Mesothelial cell of epicardium (in vitro differentiated cells): ENCODE measurements at places on chromosomes 1 and 21. TPM values are rescaled to one million over a fixed set of nuclear protein-coding genes. Genes with fewer than 3 reads are reported as not detected.

DNA sequence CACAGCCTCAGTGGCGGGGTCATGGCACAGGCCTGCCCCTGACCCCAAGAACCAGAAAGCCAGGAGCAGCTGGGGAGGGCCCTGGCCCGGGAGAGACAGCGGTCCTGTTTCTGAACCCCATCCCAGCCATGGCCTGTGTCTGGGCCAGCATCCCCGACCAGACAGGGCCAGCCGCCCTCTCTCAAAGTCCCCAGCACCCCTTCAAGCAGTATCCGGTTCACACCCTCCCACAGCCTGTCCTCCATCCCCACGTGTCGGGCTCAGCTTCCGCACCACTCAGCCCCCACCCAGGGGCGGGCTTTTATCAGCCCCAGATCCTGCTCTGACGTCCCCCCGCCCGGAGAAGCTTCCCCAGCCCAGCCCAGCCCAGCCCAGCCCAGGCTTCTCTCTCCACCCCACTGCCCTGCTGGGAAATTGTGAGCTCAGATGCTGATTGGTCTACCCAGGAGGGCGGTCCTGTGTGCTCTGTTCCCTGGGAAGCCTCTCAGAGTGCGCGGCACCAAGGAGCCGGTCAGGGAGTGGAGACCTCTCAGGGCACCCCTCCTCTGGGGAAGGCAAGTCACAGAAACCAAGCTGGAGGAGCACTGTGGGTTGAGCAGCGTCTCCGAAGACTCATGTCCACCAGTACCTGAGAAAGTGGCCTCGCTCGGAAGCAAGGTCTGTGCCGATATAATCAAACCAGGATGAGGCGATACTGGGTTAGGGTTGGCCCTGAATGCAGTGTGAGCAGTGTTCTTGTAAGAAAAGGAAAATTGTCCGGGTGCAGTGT is 4.7 kb upstream of the FAAP20 start:
- H3K27ac ChIP-seq = peak overlapping the region; percentile 87
- no peaks in the 10 kb centered on the region for H3K27me3 ChIP-seq
- no peaks in the 10 kb centered on the region for H3K36me3 ChIP-seq
- DNase-seq = no peak

DNA sequence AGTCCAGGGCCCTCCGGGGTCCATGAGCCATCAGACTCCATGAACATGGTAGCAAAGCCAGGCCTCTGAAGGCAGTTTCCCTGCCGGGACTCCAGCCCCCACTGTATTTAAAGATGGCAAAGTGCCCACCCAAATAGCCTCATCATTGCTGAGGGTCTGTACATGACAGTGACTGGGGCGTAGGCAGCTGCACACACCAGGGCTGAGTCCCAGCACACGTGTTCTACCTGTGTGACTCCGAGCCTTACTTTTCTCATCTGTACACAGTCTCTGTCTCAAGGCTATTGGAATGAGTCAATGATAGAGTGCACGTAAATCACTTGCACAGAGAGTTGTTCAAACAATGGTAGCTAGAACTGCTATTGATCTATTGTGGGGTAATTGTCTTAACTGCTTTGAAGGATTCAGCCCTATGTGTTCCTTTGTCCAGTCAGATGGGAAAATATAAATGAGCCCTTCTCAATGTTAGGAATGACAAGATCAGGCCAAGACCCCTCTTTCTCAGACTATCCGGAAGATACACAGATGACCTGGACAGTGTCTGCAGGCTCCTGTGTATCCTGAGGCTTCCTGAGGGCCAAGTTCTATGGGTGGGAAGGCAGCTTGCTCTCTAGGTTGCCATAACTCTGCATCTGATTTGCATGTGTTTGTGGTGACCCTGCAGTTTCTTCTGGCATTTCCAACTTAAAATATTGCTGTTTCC is 48.9 kb downstream of the RASSF5 start:
- H3K4me1 ChIP-seq = peaks cover 47% of the 10 kb centered on the region
- H3K27me3 ChIP-seq = peaks cover 28% of the 10 kb centered on the region
- DNase-seq = no peak
- H3K36me3 ChIP-seq = no peaks in the 10 kb centered on the region
- H3K27ac ChIP-seq = no peak overlapping the region
- H3K4me3 ChIP-seq = peak overlapping the region; percentile 58

DNA sequence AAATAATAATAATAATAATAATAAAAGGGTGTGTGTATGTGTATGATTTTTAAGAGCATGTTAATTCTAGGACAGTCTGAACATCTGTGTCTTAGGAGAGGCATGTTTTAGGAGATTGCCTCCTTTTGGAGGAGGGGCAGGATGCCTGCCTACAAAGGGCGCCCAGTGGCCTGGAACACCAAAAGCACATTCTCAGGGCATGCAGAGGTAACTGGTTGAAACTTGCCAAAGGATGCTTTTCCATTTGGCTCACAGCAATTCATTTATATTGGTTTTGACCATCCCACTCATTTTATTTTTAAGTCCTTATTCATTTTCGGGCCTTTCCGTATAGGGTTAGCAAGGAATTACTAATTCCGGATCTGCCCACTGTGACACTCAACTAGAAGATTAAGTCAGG is 21.1 kb upstream of the LAMC2 start:
- H3K27me3 ChIP-seq = no peaks in the 10 kb centered on the region
- no peak overlapping the region for H3K4me3 ChIP-seq
- peaks cover 23% of the 10 kb centered on the region for H3K4me1 ChIP-seq
- no peak for DNase-seq
- no peaks in the 10 kb centered on the region for H3K36me3 ChIP-seq

DNA sequence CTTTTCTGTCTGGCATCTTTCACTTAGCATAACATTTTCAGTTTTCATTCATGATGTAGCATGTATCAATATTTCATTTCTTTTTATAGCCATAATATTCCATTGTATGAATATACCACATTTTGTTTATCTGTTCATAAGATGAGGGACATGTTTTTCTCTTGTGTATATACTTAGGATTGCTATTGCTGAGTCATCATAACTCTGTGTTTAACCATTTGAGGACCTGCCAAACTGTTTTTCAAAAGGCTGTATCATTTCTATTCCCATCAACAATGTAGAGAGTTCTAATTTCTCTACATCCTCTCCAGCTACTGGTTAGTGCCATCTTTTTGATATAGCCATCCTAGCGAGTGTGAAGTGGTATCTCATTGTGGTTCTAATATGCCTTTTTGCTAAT is 26.2 kb downstream of the MPZL1 start:
- H3K4me1 ChIP-seq = peaks cover 31% of the 10 kb centered on the region
- H3K27ac ChIP-seq = no peak overlapping the region
- DNase-seq = no peak
- H3K4me3 ChIP-seq = no peak overlapping the region
- peaks cover 5% of the 10 kb centered on the region for H3K36me3 ChIP-seq
- H3K27me3 ChIP-seq = no peaks in the 10 kb centered on the region

DNA sequence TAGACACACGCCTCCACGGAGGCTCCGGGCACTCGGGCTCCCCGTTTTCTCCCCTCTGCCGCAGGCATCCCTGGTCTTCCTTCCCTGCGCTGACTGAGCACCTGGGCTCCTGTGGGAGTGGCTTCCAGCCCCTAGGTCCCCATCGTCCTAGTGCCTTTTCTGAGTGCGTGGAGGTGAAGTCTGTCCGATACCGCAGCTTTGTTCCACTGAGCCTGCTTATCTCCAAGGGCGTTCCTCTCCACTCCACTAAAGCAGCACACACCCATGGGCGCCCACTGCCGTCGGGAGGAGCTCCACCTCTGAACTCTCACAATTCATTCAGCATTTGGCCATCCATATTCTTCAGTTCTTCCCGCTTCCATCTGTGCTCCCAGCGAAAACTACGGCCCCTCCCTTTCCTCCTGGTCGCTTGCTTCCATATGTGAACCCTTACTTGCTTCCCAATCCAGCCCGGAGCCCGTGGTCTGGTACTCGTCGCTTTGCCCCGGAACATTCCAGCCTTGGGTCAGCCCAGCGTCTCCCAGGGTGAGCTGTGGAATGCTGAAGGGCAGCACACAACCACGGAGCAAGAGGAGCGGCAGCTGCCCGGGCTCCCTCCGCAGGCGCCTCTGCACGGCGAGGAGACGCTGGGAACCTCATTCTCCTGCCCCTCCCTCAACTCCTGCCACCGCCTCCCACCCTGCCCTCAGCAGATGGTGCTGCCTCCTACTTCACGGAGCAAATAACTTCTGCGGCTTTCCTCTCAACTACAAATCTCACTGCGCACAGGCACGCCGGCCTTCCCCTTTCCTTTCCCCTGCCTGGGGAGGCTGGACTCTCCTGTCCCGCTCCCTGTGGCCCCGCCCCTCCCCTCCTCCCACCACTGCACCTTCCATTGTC is 27.5 kb downstream of the ATP8B2 start:
- peaks cover 27% of the 10 kb centered on the region for H3K27me3 ChIP-seq
- DNase-seq = peak; percentile 51
- H3K27ac ChIP-seq = peak overlapping the region; percentile 29
- peaks cover 25% of the 10 kb centered on the region for H3K4me1 ChIP-seq

- no peak for DNase-seq
- H3K4me3 ChIP-seq = no peak overlapping the region
- peaks cover 5% of the 10 kb centered on the region for H3K36me3 ChIP-seq
- H3K27me3 ChIP-seq = peaks cover 23% of the 10 kb centered on the region
Measured at GRCh38 chr1:43144237-43144636, 27.9 kb downstream of the EBNA1BP2 start.

DNA sequence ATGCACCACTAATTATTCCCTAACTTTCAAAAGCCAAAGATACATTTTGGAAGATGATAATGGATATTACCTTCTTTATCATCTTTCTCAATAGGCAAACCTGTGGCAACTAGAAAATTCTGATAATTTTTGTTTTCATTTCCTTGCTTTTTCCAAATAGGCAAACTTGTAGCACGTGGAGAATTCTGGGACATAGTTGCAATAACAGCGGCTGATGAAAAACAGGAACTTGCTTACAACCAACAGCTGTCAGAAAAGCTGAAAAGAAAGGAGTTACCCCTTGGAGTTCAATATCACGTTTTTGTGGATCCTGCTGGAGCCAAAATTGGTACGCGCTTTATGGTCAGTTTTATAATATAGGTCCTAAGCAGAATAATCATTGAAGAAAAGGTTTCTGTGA is 1.5 kb downstream of the FPGT start:
- H3K27ac ChIP-seq = no peak overlapping the region
- H3K4me1 ChIP-seq = peaks cover 7% of the 10 kb centered on the region
- DNase-seq = no peak
- no peak overlapping the region for H3K4me3 ChIP-seq
- H3K27me3 ChIP-seq = no peaks in the 10 kb centered on the region
- peaks cover 6% of the 10 kb centered on the region for H3K36me3 ChIP-seq

Gene MATN1
- total RNA-seq = 4.0 to 5.6 TPM (median 4.9 TPM) in 3 replicates
